ENCODE measurements at places on chromosomes 6 and 20.

- no peak for DNase-seq
Observed at GRCh38 chr6:75368864-75369402, 84.3 kb upstream of the TMEM30A start.

- DNase-seq = no peak
Observed at GRCh38 chr6:42402184-42402583, 49.5 kb downstream of the TRERF1 start.

DNA sequence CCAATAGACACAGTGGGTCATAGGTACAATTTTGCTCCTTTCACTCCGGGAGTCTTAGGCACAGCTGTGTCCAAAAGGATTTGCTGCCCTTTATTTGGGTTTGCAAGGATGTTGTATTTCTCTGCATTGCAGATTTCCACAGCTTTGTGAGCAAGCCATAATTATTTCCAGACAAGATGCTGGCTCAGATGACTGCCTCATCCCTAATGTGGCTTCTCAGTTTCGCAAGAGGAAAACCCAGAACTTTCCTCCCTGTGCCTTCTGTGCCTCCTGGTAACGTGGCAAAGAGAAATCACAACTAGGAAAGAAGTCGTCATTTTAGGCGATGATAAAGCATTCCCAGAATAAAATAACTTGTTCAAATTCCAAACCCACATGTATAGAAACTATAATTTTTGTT lies 33.7 kb downstream of the FAM50B start:
- DNase-seq = no peak

DNA sequence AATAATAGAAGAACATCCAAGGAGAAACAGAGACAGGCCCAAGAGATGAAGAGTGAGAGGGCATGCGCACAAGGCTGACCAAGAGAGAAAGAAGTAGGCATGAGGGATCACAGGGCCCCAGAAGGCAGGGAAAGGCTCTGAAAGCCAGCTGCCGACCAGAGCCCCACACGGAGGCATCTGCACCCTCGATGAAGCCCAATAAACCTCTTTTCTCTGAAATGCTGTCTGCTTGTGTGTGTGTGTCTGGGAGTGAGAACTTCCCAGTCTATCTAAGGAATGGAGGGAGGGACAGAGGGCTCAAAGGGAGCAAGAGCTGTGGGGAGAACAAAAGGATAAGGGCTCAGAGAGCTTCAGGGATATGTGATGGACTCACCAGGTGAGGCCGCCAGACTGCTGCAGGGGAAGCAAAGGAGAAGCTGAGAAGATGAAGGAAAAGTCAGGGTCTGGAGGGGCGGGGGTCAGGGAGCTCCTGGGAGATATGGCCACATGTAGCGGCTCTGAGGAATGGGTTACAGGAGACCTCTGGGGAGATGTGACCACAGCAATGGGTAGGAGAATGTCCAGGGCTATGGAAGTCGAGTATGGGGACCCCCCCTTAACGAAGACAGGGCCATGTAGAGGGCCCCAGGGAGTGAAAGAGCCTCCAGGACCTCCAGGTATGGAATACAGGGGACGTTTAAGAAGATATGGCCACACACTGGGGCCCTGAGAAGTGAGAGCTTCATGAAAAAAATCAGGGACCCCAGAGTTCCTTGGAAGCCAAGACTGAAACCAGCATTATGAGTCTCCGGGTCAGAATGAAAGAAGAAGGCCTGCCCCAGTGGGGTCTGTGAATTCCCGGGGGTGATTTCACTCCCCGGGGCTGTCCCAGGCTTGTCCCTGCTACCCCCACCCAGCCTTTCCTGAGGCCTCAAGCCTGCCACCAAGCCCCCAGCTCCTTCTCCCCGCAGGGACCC lies 981 bp upstream of the TNF start:
- DNase-seq = no peak

Measured in T-helper 2 cell (primary cell).